ENCODE measurements at places on chromosomes 12 and 14.
A peak's percentile ranks its signal among the peaks of the same experiment; 100 is the strongest.

GRCh38 chr14:90660865-90661570, 155.2 kb downstream of the TTC7B start:
- no peak for DNase-seq

GRCh38 chr12:108843187-108843586, 14.2 kb downstream of the SSH1 start:
- DNase-seq = no peak

- DNase-seq = no peak
These were observed 68.6 kb downstream of the RPS6KA5 start for GRCh38 chr14:90991690-90992443.

DNA sequence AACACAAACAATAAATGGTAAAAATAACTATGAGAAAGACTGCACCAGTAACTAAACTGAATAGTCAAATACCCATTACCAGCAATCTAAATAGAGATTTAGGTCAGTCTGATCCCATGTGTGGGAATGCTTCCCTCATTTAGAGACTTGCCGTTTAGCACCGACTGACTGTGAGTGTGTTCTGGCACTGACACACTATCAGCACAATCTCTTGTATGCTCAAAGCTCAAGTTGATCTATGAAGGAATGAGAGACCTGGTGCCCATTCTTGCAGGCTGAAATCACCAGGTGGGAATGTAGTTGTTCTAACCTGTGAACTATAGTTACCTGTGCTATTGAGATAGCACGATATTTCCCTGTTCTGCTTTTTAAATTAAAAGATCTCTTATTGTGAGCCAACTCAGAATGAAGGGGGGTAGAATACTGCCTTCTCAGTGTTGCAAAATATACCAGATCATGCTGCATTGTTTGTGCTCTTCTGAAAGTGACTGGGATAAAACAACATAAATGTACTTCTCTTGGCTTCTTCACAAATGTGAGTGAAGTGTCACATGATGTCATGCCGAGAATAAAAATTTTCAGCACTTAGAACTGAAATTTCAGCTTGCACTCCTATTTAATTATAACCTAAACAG, 99.6 kb downstream of the LIN7A start:
- peak; percentile 34 for DNase-seq

DNA sequence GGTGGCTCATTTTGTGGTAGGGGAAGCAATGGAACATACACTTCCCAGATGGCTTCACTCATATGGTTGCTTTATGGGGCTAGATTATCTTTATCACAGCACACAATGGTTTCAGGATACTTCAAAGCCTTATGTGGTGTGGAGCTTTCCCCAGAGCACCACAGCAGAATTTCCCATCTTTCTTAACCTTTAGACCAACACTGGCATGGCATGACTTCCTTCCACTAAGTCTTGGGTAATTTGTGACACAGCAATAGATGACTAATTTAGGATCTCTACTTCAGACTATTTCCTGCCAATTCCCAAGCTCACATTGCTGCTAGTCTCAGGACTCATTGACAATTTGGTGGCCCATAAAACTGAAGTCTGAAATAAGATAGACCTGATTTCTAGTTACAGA, 36.9 kb upstream of the DCN start:
- peak; percentile 78 for DNase-seq

DNA sequence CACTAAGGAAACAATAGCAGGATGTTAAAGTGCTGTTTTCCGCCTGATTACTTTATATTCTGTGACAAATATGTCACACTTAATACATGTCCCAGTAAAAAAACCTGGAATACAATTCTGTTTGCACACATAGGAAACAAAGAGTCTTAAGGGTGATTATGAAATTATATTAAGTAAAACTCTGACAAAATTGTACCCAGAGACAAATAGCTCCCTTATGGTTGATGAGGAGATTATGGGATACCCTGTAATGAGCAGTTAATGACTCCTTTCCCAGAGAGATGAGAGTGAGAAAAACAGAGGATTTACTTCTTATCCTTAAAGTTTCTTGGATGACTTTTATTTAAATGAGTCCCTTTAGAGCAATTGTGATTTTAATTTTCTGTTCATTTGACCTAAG, 370.6 kb downstream of the PDZRN4 start:
- no peak for DNase-seq

DNA sequence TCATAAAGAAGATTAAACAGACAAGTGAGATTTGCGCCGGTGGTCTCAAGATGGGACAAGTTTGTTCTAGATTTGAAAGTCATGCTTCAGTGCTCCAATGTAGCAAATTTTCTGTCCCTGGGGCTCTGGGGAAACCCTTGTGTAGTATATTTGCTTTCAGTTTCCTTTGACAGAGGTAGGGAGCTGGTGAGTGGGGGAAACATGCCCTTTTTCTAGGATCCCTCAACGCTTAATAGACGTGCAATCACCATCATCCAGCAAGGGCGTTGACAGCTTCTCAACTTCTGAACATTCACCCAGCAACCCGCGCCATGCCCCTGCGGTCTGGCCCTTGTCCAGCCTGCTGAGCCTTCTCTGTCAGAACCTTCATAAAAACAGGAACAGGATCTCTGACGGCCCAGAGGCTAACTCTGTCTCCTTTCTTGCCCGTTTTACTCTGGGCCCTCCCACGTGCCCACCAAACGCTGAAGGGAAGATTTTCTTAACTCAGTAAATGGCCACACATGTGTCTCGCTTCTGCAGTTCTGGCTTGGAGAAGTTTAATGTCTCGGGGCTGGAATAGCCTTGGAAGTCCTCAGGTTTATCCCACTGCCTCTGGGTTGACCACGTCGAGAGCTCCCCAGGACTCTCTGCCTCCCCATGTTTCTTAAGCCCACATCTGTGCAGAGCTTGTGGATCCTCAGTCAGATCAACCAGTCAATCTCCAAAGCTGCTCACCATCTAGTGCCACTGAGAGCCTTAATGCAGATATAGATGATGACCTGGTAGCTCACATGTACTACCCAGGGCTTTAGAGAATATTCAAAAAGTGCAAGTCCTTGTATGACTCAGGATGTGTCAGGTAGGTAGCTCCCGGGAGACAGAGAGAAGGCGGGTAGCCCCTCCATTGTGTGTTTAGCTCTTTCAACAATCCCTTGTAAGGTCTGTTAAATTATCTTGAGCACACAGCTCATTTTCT, 58.1 kb upstream of the CCND2 start:
- no peak for DNase-seq

GRCh38 chr12:30823156-30823699, 68.5 kb upstream of the CAPRIN2 start:
- DNase-seq = no peak

DNA sequence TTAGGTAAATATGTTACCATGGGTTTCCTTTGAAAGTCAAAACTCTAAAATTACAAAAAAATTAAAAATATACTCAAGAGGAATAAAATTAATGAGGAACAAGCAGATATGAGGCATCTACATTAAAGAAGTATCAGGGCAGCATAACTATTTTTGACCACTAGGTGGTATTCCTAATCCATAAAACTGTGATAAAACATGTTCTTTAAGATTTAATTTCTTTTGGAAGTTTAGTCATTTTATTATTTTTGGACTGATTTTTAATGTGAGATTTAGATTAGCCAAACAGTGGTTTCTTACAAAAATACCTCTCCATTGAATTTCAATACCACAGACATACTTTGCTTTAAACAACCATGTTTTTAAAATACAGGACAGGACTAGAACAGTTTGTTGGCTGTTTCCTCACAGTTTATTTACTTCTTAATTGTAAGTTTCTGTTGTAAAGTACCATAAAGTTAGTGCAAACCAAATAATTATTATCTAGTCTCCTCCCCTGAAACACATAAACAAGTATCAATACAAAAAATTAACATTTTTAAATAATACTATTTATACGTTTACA, 49.8 kb downstream of the NTS start:
- DNase-seq = peak; percentile 32

GRCh38 chr14:84857571-84857970, 672.4 kb upstream of the FLRT2 start:
- no peak for DNase-seq

DNA sequence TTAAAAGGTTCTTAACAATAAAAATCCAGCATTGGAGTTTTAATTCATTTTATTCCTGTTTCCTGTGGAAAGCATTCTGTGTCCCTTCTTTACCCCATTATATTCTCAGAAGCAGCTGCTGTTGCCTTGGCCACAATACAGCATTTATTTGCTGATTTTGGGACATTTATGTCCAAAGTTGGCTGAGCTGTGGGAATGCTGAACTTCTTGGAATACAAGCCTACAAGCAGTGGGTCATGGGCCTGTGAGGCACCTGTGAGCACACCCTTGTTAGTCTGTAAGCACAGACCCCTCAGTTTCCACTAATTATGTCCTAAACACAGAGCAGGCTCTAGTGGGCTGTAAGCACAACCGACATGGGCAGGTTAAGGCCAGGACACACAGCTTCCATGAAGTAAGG, 122.2 kb upstream of the IGF1 start:
- no peak for DNase-seq

GRCh38 chr12:59282999-59283398, 312.8 kb upstream of the SLC16A7 start:
- DNase-seq = no peak

DNA sequence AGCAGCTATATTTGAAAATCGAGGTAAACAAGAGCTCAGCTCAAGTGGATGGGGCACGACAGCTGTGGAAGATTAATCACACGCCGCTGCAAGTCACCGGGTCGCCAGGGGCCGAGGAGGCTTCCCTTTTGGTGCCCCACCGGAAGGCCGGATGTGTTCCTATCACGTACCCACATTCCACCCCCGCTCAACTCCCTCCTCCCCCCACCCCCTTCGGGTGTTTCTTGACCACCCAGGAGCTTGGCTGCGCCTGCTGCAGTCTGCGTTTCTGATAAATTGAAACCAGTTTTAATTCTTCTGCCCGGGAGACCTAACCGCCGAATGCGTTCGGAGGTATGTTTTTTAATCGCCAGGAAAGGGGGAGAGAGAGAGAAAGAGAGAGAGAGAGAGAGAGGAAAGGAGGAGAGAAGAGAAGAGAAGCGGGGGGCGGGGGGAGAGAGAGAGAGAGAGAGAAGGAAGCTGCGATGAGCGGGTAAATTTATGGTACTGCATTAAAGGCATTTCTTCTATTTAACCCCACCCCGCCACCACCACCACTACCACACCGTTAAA, 1.8 kb downstream of the SLC8A3 start:
- no peak for DNase-seq

GRCh38 chr12:108777156-108777555, 45.8 kb upstream of the CORO1C start:
- DNase-seq = no peak

DNA sequence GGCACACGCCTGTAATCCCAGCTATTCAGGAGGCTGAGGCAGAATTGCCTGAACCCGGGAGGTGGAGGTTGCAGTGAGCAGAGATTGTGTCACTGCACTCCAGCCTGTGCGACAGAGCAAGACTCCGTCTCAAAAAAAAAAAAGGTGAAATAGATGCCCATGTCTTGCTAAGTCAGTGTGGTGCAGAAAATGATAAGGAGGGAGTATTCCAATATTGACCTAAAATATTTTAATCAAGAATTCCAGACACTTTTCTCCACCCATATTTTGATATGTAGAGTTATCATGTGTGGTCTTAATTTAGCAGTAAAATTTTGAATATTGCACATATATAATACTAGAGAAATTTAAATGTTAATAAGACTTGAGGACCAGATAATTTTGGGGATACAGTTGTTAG, 57.7 kb downstream of the WNK1 start:
- DNase-seq = no peak

- no peak for DNase-seq
These were observed 28.3 kb downstream of the DYNC1H1 start for GRCh38 chr14:101992708-101993107.

DNA sequence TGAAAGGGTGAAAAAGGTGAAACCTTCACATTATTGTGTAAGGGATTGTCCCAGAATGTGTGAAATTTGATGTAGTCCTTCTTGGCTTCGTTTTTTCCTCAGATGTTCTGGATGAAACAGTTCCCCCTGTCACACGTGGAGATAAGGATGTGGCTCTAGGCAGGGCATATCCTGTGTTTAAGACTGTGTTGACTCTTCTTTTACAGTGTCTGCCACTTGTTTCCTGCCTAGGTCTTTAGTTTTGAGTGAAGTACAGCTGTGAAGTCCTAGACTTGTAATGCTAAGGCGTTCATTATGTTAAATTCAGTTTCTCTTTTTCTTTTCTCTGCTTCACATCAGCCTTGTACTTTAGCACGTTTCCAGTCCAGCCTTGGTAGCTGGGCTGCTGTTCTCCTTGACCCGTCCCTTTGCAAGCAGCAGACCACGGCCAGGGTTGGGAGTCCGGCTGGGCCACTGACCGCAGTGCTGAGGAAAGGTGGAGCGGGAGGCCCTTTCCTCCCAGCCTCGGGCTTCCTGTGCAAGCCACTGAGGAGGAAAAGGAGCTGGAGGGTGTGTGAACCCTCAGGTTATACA, 59.1 kb downstream of the RASSF3 start:
- no peak for DNase-seq

GRCh38 chr14:104366931-104367865, 212.4 kb upstream of the C14orf180 start:
- no peak for DNase-seq

GRCh38 chr14:74140374-74140850, 55.7 kb downstream of the LIN52 start:
- DNase-seq = peak; percentile 14

DNA sequence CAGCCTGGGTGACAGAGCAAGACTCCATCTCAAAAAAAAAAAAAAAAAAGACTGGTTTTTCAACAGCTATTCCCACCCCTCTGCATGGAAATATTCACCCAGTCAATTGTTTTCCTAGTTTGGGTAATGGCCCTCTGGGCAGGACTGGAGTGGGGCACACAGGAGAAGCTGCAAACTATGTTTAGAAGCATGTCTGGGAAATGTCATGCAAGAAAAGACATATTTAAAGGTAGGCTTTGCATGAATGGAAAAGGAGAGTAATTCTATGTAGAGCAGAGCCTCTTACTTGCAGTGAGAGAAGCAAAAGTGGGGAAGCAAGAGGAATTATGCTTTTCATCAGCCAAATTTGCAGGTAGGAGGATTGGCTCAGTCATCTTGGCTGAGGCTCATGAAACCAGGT, 276.5 kb upstream of the PLEKHG7 start:
- no peak for DNase-seq

GRCh38 chr14:64944861-64945260, 2.3 kb upstream of the GPX2 start:
- no peak for DNase-seq

DNA sequence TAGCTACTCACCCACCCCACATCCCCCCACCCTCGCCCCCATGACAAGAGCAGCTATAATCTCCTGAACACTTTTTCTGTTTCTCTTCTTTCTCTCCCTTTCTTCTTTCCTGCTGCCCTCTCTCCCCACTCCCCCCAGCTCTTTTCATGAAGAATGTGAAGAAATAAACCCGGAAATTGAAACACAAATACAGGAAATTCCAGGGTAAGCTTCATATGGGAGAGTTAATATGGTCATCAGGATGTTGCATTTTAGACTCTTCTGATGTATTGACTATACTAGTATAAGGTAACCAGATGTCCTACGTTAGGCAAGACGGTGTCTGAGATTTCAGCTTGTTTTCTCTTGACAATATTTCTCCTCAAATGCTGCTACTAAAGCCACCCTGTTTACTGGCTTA, 41.6 kb upstream of the LRIG3 start:
- no peak for DNase-seq

DNA sequence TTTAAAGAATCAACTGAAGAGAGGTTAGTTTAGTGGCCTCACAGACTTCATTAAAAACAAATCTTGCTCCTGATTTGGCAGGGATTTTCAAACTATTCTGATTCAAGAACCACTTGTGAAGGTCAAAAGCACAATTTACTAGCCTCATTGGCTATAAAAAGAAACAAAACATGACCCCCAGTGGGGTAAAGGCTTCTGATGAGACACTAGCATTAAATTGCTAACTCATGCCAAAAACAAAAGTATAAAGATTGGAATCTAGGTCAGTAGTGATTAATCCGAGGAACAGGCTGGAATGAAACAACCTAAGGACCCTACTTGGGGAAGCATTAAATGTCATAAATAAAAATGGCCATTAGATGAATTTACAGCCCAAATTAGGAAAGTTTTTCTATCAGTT, 312.3 kb downstream of the PAWR start:
- peak; percentile 10 for DNase-seq
